NCI-H1048 (cell line): ENCODE measurements at places on chromosomes 16 and 17.

GRCh38 chr17:21476867-21477266 is 100.7 kb downstream of the KCNJ12 start:
- DNase-seq: no peak

DNA sequence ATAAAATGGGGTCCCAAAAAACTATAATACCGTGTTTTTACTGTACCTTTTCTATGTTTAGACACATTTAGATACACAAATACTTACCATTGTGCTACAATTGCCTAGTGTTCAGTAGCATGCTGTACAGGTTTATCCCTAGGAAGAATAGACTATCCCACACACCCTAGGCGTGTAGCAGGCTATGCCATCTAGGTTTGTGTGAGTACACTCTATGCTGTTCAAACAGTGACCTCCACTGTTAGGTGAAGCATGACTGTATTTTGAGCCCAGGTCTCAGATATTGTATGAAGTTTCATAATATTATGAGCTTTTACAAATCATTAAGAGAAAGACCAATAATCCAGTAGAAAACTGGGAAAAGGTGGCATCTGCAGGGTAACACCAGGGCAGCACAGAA is 23.6 kb downstream of the MILR1 start:
- no peak for DNase-seq

DNA sequence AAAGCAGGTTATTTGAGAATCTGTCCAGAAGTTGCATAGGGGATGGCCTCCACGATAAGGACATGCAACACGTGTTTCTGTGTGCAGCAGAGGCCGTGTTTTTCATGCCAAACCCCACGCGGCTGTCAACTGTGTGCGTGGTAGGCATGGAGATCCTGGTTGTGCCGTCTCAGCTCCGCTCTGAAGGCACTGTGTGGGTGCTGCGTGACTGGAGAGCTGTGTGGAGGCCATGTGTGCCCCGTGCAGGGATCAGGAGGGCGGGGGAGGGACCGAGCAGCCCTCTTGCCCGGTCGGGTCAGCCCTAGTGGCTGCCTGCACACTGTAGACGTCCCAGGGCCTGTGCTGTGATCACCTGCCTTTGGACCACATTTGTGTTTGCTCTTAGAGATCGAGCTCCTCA is 74.5 kb downstream of the SEC14L1 start:
- no peak for DNase-seq

DNA sequence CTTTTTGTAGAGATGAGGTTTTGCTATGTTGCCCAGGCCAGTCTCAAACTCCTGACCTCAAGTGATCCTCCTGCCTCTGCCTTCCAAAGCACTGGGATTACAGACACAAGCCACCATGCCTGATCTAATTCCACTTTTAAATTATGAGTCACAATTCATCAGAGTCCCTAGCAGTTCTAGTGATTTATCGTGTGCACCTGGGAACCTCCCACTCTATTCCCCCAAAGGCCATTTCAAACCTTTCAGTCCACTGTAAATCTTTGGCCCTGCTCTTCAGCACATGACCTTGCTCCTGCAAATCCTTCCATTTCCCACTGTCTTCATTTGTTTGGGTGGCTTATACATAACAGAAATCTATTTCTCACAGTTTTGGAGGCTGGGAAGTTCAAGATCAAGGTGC is 73.0 kb downstream of the HS3ST2 start:
- no peak for DNase-seq

DNA sequence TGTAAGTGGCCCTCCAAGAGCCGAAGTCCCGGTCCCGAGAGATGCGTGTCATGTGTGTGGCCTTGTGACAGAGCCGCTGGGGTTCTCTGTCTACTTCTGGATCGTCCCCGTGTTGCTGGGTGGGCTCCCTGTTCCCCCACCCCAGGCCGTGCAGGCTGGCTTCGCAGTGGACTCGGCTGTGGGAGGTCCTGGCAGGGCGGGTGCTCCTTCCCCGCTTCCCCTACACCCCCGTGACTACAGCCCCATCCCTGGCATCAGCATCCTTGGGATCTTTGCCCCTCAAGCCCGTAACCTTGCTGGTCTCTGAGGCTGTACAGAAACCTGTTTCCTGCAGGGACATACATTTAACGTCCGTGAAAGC is 136.3 kb downstream of the BANP start:
- no peak for DNase-seq

DNA sequence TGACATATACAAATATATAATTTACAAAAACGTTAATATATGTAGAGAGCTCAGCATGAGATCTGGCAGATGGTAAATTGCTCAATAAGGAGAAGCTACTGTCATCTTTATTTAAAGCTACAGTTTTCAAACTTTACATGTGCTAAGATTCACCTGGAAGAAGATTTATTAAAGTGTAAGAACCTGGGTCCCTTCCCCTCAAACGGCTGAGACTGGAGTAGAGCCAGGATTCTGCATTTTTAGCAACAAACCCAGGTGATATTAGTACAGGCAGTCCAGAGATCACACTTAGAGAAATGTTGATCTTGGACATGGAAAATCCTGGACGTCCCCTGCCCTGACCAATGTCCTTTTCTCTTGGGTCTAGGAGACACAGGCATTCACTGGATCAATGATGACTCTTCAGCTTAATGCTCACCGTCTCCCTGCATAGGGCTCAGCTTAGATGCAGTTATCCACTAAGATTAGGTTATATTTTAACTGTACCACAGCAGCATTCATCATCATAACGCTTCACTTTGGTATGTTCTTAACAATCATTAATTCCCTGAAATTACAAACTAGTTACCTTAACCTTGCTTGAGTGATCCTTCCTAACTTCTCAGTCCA is 20.4 kb downstream of the CDR2 start:
- no peak for DNase-seq

GRCh38 chr16:15708096-15708495 is 58.1 kb downstream of the NDE1 start:
- DNase-seq: no peak

DNA sequence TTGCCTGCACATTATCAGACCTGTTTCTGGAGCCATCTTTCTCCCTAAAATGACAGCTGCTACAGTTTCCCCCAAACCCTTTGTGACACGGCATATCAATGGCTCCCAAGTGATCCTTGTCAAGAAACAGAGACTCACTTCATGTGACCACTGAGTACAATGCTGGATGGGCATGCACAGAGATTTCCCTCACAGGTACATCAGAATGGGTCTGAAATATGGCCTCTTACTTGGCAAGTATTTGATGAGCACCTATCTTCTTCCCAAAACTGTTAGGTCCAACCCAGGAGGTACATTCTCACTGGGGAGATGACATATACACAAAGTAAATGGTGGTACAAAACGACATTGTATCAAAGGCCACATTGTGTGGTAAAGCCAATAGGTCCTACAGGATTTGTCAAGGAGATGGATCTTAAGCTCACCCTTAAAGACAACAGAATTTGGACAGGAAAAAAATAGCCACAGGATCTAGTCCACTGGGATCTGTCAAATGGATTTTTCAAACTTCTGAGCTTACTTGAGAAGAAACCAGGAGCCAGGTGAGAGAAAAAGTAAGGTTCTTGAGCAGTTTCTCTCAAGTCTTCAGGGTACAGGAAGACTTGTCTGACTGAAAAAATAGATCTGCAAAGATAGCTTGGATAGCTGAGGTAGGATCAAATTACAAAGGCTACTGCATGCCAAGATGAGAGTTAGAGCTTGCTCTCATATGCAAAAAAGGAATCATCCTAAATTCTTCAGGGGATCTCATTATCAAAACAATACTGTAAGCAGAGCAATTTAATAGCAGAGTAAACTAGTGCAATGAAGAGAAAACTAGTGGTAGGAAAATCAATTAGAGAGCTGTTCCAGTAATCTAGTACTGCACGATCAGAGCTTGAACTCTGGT is 28.8 kb downstream of the RNF43 start:
- no peak for DNase-seq

DNA sequence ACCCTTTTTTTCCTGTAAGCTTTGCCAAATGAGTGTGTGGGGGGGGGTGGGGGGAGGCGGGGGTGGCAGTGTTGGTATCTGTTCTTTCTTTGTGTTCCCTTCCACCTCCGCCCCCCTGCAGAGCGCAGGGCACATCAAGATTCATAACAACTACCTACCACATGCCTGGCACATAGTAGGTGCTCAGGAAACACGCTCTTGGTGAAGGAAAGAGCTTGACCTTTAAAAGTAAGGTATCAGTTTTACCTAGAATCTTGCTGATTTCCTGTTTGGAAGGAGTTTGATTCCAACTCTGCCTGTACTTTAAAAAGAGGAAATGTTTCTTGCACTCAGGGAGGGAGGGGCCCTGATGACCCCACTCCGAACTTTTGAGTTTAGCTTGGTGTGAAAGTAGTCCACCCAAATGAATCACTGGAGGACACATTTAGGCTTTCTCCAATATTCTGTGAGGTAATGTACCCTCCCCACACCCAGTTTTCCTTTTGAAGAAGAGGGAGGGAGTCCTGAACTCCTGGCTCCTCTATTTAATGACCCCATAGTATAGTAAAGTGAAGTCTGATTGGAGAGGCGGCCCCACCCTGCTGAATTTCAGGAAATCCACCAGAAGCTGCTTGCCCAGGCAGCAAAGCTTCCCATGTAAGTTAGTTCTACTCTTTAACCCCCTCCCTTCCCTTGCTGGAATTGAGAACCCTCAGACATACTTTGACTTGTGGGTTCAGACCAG is 560 bp upstream of the FAM20A start:
- no peak for DNase-seq

GRCh38 chr17:28889996-28890395 is 7.5 kb downstream of the FLOT2 start:
- no peak for DNase-seq

- DNase-seq: no peak
Measured at GRCh38 chr16:75236232-75236631, 15.2 kb downstream of the BCAR1 start.

GRCh38 chr17:82823004-82823403 is 16.8 kb downstream of the ZNF750 start:
- no peak for DNase-seq

DNA sequence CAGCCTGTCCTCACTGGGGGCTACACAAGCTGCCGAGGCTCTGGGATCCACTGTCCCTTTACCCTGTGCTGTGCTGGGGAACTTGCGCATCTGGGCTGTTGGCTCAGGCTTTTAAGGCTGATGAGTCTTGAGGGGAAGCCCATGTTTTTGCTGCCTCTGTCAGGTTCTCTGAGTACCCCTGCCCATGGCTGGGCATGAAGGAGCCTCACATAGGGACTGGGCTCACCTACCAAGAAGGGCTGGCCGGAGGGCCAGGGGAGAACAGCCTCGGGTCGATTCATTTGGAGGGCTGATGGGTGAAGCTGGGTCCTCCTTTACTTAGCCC is 14.6 kb downstream of the FMNL1 start:
- no peak for DNase-seq

DNA sequence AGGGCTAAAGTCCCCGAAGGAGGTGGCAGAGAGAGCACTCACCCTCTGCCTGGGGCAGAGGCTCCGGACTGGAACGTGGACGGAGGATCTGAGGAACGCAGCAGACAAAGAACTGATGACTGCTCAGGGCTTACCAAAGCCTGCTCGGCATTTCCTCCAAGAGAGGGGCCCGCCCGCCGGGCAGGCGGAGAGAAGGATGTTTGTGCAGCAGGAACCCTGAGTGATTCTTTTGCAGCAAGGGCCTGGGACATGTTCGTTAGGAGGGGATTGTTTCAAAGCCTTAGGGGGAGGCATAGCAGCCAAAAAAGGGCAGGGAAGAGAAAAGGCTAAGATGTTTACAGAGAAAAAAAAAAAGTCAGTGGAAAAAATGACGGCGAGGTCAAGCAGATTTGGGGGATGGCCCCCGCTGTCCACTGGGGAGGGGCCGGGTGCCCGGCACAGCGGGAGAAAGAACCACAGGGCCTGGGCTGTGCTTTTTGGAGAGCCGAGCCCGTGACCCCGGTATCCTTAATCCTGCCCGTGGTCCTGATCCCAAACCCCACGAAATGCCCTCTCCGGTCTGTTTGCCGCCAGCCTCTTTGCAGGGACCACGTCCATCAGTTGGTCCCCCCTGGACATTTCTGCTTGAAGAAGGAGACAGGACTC is 129.3 kb downstream of the NTN1 start:
- DNase-seq: no peak

DNA sequence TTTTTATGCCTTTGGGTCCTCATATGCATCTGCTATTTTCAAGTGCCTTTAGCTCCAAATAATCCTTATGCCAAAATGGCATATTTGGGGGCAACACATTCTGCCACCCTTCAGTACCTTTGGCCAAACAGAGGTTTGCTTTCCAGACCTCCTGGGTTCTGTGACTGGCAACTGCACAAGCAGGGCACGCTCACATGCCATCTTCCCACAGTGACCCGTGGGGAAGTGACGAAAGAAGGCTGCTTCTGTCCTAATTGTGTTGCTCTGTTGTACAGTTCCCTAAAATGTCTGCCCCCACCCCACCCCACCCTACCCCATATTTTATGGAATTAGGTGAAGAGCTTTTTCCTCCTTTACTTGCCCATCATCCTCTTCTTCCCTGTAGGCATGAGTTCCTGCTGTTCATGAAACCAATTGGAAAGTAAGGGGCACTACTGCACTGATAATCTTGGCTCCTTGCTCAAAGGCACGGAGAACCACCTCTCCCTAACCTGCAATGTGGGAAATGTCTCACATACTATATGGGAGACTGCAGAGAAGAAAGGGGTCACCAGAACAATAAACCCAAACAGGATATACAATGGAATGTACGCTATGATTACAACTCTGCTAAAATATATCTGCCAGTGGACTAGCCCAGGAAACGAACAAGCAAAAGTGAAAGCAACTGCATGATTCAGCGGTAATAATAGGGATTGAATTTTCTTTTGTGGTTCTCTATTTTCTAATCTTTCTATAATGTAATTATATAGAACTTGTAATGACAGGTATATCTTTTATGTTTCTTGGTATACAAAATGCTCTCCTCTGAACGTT is 3.3 kb upstream of the SLFN12L start:
- no peak for DNase-seq

DNA sequence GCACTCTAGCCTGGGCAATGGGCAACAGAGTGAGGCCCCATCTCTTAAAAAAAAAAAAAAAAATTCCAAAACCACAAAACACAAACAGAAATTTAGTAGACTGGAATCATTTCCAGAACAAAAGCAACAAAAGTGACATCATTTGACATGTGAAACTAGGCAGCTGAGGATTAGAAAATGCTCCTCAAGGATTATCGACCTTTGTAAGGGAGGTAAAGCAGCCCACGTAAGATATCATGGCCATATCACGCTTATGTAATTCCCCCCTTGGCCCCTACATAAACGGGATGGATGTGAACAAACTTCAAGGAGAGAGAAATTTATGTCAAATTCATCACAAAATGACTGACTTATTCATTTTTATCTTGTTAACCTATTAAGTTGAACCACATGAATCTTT is 83.3 kb downstream of the WDR59 start:
- no peak for DNase-seq
